ENCODE measurements at places on chromosomes 6 and 20.

DNA sequence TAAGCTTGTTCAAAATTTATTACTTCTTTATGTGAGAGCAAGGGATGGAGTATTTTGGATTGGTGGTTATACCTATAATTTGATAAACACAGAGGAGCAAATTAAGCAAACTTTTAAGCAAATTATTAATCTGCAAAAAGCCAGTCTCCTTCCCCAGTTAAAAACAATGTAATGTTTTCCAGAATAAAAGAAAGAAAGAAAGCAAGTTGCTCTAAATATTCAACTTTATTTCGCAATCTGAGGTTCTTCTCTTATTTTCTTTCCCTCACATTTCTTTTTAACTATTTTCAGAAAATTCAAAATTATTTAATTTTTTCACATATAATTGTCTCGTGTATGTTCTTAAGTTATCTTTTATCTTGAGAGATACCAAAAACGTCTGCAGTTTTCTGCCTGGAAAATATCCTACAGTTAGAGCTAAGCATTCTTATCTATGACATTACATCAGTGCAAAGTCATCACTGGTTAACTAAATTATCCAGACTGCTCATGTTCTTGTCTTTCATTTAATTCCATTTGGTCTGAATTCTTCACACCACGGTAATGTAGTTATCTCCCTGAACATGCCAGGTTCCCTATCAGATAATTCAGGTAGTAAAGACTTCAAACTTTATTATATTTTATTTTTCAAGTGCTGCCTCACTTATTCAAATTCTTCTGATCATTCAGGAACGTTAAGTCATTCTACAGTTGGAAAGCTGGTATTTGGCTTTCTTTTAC, 3.3 kb upstream of the CNKSR3 start:
- no peak for DNase-seq

DNA sequence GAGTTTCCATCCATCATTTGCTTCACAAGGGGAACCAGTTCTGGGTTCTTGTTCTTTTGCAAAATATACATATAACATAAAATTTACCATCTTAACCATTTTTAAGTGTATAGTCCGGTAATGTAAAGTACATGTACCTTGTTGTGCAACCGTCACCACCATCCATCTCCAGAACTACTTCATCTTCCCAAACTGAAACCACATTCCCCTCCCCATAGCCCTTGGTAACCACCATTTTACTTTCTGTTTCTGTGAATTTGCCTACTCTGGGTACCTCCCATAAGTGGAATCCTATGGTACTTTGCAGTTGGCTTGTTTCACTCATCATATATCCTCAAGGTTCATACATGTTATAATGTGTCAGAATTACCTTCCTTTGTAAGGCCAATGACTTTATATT, 70.3 kb upstream of the DSP start:
- DNase-seq, result no peak

DNA sequence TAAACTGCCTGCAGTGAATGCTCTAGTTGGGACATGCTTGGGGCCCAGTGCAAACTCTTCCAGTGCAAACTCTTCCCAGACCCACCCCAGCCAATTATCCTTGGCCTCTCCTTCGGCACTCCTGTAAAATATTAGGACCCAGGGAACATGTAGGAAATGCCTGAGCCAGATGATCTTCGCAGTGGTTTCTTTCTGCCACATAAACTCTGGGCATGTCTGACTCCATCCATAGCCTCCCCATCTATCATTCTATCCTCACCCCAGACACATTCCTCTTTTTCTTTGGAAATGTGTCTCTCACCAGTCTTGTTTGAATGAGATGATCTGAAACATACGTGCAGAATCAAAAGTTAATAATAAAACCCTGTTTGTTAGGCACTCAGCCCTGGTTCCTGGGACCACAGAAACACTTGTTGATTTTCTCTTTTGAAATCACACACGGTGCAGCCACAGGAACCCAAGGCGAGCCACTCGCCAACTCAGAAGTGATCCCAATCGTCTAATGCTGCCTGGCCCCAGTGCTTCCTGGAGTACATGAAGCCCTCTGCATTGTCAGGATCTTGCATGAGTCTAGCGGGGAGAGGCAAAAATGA, 108.9 kb upstream of the CST7 start:
- no peak for DNase-seq

DNA sequence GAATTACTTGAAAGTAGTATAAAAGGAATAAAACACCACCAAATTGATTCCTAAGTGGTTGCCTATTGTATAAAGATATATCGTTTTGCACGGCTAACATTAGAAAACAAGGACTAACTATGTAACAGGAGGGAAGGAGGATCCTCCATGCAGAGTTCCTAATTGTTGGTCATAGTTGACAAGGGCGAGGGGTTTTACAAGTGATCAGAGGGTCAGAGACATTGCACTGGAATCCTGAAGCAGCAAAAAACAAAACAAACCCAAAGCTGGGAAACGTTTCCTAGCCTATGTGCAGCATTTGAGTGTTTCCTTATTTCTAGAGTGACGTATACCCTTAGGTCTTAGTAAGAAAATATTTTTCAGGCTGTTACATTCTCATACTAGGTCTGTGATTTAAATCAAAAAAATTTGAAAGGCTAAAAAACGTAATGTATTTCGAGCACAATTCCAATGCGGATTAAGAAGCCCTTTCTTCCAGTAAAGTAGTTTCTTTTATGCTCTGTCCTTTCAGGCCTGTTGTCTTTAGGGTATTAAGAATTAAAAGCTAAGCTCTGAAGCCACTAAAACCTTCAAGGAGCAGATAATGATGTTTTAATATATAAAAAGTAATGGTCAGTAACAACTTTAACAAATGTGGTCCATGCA, 373.8 kb upstream of the MMS22L start:
- no peak for DNase-seq

DNA sequence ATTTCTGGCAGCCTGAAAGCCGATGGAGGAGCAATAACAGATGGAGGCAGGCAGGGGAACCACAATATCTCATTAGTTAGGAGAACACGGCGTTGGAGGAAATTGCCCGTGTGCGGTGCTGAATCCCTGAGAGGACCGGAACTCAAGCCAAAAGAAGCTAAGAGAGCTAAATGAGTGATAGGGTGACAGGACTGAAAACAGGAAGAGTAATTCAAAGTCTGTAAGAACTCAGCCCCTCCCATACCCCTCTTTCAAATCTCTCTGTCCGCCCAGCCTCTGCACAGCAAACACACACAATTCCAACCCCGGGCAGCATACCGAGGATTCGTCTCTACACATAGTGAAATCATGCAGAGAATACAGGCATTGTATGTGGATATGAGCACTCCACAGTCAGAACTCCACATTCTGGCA, 2.6 kb upstream of the IPCEF1 start:
- DNase-seq, result no peak

DNA sequence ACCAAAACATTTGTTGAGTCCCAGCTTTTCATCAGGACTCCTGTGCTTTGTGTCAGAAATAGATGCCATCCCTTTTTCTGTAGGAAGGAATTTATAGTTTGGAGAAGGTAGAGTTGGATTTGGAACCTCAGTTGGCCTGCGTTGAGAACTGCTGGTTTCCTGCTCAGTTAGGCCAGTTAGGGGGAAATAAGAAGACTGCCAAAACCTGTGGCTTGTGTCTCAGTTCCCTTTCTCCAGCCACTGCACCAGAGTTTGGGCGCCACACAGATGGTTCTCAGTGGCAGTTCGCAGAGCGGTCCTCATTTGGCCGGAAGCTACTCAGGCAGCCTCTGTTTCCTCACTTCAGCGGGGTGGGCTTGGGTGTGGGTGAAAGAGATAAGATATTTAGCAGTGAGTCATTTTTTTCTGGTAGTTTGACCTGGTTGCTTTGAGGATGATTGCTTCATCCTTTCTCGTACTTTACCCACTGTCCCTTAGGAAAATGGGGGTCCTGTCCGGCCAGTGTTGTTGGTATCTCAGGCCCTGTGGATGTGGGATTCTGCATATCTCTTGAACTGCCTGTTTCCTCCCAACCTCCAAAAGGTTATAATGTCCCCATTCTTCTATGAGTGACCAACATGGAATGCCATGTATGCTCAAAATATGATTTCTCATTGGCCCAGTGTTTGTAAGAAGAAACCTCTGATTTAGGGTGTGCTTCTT, 53.7 kb downstream of the JARID2 start:
- no peak for DNase-seq

- DNase-seq, result no peak
Observed at GRCh38 chr6:15473741-15474161, 189.1 kb downstream of the DTNBP1 start.

- DNase-seq, result no peak
Observed at GRCh38 chr6:123681957-123682462, 45.3 kb upstream of the TRDN start.

- no peak for DNase-seq
Observed at GRCh38 chr20:41171736-41172295, 34.5 kb downstream of the PLCG1 start.

DNA sequence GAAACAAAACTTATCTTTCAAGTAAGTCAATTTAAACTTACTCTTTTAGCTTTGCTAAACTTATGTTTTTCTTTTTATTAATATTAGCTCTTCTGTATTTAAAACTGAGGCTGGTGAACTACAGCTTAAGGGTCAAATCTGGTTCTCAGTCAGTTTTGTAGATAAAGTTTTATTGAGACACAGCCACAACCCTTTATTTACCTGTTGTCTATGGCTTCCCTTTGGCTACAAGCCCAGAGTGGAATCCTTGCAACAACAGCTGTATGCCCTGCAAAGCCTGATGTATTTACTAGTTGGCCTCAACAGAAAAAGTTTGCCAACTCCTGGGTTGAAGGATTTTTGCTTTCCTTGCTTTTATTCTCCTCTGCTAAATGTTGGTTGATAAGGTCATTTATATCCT, 491.4 kb upstream of the RNF217 start:
- DNase-seq, result no peak

DNA sequence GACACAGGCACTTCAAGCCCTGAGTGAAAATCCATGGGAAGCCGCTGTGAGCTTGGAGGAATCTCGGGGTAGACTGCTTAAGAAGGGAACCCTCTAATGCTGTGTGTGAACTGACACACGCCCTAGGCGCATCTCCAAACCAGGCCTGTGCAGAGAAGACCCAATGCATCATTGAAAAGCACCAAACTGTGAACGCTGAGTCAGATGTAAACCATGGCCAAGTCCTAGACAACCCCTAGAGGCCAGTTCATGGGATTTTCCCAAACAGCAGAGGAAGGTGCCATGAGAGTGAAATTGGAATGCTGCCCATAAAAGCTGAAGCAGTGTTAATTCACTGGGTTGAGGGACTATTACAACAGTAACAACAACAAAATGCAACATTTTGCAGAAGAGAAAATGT, 296.5 kb downstream of the SMOC2 start:
- DNase-seq, result no peak

- DNase-seq, result no peak
Observed at GRCh38 chr6:154673919-154674318, 59.3 kb upstream of the SCAF8 start.

DNA sequence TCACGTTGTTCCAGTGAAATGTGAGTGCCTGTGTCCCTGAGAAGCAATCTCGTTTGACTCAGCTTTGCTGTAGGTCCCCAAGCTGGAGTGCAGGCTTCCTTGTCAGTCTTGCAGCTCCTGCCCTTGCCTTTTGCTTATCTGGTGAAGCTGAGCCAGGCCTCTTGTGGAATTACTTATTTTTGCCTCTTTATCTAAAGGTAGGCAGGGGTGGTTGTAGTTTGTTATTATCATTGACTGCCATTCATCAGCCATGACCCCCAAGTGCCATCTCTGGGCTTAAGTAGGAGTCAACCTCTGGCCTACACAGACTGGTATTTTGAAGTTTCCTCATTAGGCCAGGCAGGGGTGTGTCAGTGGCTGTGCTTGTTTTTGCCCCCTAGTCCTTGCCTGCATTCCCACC, 2.1 kb downstream of the TMEM14B start:
- no peak for DNase-seq

DNA sequence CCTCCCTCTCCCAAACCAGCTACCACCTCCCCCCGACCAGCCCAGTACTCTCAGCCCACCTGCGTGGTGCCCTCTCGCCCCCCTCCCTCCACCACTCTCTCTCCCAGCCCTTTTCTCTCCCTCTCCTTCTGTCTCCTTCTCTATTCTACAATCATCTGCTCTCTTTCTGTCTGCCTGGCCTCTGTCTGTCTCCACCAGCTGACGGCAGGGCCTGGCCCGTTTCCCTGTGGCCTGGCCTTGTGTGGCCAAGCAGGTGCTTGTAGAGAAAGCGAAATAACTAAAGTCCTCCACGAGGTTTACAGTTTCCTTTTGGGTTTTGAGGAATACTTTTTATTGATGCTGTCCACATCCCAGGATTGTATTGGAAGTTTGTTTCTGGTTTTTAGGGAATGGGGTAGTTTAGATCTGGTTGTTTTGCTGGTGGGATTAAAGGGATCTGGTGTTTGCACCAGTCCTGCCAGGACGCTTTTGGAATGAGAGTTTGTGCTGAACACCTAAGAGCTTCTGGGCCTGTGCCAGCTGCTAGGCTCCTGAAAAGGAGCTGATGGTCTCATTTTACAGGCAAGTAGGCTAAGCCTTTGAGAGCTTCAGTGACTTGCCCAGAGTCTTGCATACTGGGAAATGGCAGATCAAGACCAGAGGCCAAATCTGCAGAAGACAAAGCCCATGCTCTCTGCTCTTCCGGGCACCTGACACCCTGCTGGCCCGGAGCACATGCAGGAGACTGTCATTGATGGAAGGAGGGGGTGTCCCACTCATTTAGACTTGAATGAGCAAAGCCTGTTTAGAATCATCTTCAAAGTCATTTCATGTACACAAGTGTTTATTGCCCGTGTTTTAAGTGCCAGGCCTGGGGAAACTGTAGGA, 161.7 kb downstream of the SYCP2 start:
- DNase-seq, result no peak

GRCh38 chr6:30135757-30136156, at the start of gene TRIM40:
TSS of gene TRIM40 (plus strand) at chr6:30136140. CDS start at chr6:30137037, 897 bp downstream.
- no peak for DNase-seq

GRCh38 chr6:65719101-65719500, 12.1 kb upstream of the EYS start:
- no peak for DNase-seq

Measured in NCI-H1930 (cell line).